C1 segment of cervical spinal cord (tissue), 14 donors: ENCODE measurements at places on chromosomes 12 and 14.

DNA sequence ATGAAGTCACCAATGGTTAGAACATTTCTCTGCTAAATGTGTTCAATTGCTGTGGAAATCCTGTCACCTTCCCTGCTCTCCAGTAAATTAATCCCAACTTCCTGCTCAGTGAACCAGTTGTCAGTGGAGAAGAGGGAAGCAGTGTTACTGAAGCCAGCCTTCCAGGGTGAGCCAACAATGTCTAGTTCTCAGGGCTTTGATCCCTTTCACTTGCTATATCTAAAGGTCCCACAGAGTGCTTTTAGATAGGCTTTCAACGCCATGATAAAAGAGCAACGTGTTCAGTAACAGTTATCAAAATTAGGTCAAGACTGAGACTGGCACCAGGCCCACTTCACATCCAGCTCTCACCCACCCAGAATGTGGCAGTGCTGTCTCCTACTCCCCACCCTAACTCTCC, 139.7 kb downstream of the KCNH5 start:
- no peak for DNase-seq

- no peak for DNase-seq
Observed at GRCh38 chr12:122934722-122935121, 31.5 kb downstream of the ABCB9 start.

DNA sequence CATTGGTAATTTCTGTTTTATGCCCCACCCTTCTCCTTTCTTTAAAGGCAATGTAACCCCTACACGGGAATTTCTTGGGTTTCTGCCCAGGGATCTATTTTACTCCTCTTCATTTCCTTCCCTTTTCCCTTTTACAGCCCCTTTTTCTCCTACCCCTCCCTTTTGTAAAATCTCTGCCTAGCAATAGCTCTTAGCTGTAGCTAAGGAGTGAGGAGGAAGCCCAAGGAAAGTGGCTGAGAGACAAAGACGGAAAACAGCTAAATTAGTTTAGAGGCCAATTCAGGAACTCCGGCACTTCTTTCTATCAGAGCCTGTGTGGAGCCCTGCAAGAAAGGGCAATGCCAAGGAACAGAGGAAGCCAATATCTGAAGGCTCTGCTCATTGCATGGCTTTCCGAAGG, 40.3 kb downstream of the SOCS2 start:
- DNase-seq: no peak

DNA sequence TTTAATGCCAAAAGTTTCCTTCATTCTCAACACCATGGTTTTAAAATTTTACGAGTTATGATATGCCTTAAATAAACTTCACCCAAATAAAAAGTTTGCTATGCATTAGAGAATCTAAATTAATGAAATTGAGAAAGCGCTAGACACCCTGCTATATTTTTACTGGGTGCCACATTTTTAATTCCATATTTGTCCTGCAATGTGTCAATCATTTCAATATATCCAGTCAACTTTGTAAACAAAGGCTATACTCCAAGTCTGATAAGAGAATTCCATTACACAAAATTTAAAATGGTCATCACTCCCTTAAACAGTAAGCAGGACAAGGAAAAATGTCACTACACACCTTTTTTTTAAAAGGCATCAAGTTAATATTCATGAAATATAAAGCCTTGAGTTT, 1.9 kb downstream of the PPP1R12A start:
- no peak for DNase-seq

DNA sequence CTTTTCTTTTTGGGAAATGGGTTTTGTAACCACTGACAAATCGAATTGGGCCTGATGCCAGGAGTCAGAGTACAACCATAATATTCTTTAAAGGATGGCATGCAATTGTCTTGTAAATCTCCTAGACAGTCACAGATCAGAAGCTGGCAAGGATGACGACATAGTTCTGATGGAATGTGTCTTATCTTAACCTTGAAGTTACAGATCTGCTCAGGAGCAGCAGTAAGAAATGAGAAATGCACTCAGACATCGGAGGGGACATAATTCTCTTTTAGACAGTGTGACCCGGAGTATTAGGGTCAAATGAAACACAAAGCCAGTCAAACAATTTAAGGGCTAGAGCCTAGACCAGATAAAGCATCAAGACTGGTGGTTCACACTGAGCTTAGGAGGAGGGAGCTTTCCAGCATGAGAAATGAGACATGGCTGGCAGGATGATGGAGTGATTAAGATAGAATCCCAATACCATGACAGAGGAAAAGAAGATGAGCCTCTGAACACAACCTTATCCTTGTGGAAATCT, 17.5 kb downstream of the CBX5 start:
- DNase-seq: no peak

DNA sequence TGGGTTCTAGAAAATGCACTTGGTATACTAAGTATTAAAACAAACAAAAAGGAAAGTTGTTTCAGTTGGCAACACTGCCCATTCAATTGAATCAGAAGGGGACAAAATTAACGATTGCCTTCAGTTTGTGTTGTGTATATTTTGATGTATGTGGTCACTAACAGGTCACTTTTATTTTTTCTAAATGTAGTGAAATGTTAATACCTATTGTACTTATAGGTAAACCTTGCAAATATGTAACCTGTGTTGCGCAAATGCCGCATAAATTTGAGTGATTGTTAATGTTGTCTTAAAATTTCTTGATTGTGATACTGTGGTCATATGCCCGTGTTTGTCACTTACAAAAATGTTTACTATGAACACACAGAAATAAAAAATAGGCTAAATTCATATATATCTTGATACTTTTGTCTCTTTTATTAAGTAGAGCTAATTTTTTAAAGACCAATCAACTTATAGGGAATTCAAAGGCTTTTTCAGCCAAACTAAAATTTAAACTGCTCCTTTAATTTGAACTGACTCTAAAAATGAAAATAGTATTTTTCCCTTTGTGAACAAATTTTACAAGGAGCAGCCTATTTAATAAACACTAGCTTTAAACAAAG, 2.8 kb downstream of the FOXG1 start:
- DNase-seq: no peak

- no peak for DNase-seq
Observed at GRCh38 chr14:50319721-50320120, 7.6 kb downstream of the DMAC2L start.

DNA sequence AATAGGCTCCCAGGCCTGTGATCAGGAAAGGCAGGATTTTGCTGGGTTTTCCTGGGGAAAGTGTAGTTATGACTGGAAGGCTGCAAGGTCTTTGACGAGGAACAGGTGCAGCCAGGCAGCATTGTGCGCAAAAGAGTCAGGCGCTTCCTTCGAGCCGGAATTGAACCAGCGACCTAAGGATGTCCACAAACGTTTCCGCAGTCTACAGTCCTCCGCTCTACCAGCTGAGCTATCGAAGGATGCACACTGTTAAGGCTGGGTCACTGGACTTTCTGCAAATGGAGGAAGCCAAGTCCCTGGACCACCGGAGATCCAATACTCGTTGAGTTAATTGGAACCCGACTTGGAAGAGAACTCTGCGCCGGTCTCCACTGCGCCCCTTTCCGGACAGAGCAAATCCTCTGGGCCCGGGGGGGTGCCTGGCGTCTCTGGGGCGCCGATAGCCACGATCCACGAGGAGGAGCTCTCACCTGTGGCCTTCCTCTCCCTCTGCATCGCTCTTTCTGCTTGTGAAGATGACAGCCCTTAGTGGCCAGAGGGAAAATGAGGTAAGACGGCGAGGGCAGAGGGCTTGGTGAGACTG, 18.4 kb upstream of the OR6S1 start:
- DNase-seq: no peak

DNA sequence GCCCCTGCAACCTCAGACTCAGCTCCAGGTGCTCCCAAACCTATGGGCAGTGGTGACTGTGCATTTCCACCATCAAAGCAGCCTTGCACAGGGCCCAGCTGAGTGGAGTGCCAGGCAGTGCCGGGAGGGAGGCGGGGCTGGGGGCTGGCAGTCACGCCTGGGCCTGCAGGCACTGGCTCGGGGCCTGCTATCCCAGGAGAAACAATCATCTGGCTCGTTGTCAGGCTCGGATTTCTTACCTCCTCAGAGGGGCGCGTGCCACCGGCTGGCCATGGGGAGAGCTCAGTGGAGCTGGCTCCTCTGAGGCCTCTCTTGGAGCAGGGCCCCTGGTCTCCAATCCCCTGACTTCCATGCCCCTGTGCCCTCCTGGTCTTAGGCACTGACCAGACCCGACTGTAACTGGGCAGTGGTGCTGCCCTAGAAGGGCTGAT, 20.2 kb upstream of the PPP1R13B start:
- no peak for DNase-seq

DNA sequence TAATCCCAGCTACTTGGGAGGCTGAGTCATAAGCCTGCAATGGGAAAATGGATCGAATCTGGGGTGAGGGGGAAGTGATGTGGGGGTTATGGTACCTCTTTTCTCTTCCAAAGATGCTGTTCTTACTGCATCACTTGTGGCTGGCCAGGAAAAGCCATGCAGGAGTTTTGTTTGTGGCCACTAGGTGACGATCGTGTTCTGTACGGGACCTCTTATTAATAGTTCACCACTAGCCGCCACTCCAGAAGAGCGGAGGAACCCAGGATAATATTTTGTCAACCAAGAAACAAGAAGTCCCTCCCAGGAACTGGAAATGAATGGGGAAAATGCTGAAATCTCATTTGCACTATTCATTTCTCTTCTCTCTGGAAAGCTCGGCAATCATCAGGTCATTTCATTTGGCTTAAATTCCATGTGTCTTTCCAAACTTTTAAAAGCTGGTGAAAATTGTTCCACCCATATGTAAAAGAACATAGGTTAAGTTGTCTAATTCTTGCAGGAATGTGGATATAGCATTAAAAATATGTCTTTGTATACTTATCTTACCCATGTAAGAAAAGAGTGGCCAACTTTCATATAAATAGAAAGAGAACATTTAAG, 8.9 kb downstream of the GPR65 start:
- DNase-seq: peak; percentile 19

GRCh38 chr12:6570264-6570887, 2.3 kb upstream of the NOP2 start:
- DNase-seq: no peak

- DNase-seq: no peak
Observed at GRCh38 chr12:132631666-132632065, 13.1 kb downstream of the P2RX2 start.

GRCh38 chr12:123705935-123706334, 6.2 kb upstream of the ATP6V0A2 start:
- DNase-seq: no peak

- no peak for DNase-seq
Observed at GRCh38 chr12:122839907-122840554, 4.8 kb downstream of the HIP1R start.

DNA sequence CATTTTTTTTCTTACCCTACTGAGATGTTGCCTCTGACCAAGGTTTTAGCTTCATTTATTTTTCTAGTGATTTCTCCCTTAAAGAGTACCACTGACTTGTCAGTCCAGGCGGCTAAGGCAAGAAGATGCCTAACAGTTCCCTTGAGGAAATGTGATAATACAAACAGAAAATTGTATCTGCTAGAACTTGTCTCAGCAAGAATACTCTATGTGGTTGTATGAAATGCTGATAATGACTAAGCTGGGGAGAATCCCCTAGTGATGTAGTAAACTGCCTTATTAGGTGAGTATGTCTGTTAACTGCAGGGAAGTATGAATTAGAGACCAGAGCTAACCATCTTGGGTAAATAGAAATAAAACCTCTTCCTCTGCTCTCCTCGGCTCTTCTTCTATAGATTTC, 6.7 kb downstream of the C12orf54 start:
- no peak for DNase-seq

DNA sequence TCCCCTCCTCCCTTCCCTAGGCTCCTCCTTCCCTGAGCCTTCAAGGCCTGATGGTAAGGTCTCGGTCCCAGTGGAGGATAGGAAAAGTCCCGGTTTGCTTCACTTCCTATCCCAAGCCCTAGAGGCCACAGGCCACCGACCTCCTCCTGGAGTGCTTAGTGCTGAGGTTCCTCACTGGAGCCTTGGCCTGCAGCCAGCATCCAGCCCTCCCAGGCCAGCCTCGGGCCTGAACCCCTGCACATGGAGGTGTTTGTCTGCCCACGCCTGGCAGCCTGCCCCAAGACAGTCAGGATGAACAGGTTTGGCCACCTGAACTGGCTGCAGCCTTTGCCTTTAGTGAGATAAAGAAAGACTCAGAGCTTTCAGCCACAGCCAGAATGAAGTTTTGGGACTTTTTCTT, 15.8 kb upstream of the KRT7 start:
- DNase-seq: no peak

DNA sequence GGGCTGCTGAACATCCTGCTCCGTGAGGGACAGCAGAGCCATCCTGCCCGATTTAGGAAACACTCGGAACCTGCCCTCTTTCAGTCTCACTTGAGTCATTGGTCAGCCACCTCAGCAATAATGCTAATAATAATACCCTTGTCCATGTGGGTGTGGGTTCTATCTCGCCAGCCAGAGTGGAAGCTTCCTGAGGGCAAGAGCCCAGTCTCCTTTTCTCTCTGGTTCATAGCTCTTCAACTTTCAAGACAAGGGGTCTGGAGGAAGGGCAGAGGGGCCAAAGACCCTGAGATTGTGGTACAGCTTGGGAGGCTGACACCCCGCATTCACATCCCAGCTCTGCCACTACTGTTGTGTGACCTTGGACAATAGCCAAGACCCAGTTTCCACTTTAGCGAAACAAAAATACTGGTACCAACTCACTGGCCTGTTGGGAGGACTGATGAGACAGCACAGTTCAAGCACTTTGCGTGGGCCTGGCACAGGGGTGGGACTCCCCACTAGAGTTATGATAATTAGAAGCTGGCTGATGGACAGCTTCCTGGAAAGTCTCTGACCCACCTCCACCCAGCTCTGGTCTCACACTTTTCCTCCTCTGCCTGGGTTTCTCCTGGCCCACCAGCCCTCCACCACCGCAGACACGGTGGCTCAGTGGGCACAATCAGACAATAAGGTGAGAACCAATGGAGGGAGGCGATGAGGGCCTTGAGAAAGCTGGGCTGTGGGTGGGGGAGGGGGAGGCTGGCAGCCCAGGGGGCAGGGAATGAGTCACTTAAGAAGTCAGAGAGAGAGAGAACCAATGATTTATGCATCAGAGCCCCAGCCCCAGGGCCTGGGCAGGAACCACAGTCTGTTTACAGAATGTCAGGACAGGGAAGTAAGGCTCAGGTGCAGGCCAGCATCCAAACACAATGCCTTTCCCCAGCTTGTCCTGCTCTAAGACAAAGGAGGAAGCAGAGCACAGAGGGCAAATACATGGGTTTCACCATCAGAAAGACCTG, 9.6 kb downstream of the FAIM2 start:
- no peak for DNase-seq
